ENCODE measurements at places on chromosomes 1 and 21.

DNA sequence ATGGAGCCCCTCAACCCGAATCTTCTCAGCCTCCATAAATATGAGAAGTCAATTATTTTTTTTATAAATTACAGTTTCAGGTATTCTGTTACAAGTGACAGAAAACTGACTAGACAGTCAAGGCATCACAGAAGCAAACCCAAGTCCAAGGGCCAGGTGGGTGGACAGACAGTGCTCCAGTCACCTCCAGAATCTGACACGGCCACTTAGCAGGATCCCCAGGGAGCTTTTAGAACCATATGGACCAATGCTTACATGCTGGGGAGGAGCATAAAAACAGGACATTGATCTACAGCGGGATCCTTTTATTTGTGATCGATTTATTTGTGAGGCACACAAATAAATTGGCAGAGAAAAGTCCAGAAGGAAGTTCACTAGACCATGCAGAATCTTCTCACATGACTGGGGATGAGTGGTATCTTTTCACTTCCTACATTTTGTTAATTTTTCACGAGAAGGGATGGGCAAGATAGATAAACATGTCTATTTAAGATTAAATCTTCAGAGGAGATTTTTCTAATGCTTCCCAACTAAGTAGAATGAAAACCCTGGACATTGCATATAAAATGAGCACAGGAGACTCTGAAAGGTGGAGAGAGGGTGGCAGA, 15.0 kb downstream of the ZNF496 start:
- H3K4me3 ChIP-seq = no peak overlapping the region
- H3K4me1 ChIP-seq = no peaks in the 10 kb centered on the region
- no peak for DNase-seq
- no peaks in the 10 kb centered on the region for H3K27me3 ChIP-seq
- H3K27ac ChIP-seq = no peak overlapping the region

DNA sequence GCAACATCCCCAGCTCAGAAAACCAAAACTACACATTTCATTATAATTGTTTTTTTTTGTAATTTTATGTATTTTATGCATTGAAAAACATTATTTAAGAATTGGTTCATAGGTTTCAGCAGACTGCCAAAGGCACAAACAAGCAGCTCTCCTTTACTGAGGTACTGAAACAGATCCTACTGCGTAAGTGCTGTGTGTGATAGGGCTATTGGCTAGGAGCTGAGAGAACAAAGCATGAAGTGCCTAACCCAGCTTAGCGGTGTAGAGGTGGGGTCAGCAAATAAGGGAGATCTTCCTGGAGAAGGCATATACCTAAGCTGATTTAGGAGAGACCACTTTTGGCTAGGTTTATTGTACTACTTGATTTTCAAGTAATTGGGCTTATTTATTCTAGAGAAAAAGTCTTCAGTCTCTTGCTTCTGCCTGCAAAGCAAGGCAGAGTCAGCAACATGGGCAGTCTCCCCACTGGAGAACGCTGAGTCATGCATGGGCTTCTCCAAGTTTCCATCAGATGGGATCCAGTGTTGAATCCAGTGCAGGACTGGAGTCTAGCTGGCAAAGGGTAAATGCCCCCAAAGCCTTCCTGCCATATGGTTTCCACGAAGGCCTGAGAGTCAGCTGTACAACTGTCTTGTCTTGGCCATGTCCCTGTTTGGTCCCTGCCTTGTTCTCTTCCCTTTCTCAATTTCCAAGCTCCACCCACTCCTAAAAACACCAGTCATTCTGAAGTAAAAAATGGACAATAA, 18.0 kb upstream of the YTHDF2 start:
- DNase-seq = no peak
- no peak overlapping the region for H3K4me3 ChIP-seq
- H3K27me3 ChIP-seq = no peaks in the 10 kb centered on the region
- no peak overlapping the region for H3K27ac ChIP-seq
- H3K4me1 ChIP-seq = no peaks in the 10 kb centered on the region

GRCh38 chr1:33916786-33917185, 52.9 kb downstream of the HMGB4 start:
- DNase-seq = no peak
- no peaks in the 10 kb centered on the region for H3K36me3 ChIP-seq
- H3K27ac ChIP-seq = no peak overlapping the region
- H3K4me1 ChIP-seq = no peaks in the 10 kb centered on the region

- DNase-seq = no peak
- no peaks in the 10 kb centered on the region for H3K36me3 ChIP-seq
- no peaks in the 10 kb centered on the region for H3K27me3 ChIP-seq
- no peak overlapping the region for H3K4me3 ChIP-seq
- no peak overlapping the region for H3K27ac ChIP-seq
- H3K4me1 ChIP-seq = no peaks in the 10 kb centered on the region
Observed at GRCh38 chr1:93033785-93034184, 45.3 kb upstream of the MTF2 start.

DNA sequence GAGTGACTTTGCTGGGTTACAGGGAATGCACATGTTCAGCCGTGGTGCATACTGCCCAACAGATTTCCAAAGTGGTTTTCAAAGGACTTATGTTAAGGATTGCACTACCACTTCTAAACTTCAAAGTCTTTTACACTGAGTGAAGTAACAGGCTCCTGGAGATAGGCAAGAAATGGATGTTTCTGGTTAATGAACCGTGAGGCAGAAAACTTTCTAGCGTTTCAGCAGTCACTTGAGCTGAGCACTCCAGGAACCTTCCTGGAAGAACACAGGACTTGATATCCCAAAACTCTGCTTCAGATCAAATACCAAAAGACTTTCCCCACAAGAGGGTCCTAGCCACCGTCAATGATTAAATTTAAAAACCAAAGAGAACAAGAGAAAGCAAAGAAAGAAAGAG, 74.3 kb upstream of the ATP1A1 start:
- no peak overlapping the region for H3K27ac ChIP-seq
- no peak for DNase-seq
- no peak overlapping the region for H3K4me3 ChIP-seq
- no peaks in the 10 kb centered on the region for H3K27me3 ChIP-seq
- H3K36me3 ChIP-seq = no peaks in the 10 kb centered on the region

- H3K4me1 ChIP-seq = no peaks in the 10 kb centered on the region
- DNase-seq = no peak
- H3K36me3 ChIP-seq = no peaks in the 10 kb centered on the region
- no peak overlapping the region for H3K27ac ChIP-seq
- H3K4me3 ChIP-seq = no peak overlapping the region
Observed at GRCh38 chr21:28541371-28542112, 451.1 kb downstream of the LTN1 start.

GRCh38 chr1:207191061-207191460, 87.0 kb downstream of the C4BPA start:
- DNase-seq = no peak
- H3K4me3 ChIP-seq = no peak overlapping the region
- H3K4me1 ChIP-seq = no peaks in the 10 kb centered on the region

- no peak overlapping the region for H3K4me3 ChIP-seq
- H3K27me3 ChIP-seq = peaks cover 12% of the 10 kb centered on the region
- H3K27ac ChIP-seq = no peak overlapping the region
- H3K36me3 ChIP-seq = no peaks in the 10 kb centered on the region
- no peaks in the 10 kb centered on the region for H3K4me1 ChIP-seq
Observed at GRCh38 chr21:34974162-34974981, 74.7 kb downstream of the RUNX1 start.

DNA sequence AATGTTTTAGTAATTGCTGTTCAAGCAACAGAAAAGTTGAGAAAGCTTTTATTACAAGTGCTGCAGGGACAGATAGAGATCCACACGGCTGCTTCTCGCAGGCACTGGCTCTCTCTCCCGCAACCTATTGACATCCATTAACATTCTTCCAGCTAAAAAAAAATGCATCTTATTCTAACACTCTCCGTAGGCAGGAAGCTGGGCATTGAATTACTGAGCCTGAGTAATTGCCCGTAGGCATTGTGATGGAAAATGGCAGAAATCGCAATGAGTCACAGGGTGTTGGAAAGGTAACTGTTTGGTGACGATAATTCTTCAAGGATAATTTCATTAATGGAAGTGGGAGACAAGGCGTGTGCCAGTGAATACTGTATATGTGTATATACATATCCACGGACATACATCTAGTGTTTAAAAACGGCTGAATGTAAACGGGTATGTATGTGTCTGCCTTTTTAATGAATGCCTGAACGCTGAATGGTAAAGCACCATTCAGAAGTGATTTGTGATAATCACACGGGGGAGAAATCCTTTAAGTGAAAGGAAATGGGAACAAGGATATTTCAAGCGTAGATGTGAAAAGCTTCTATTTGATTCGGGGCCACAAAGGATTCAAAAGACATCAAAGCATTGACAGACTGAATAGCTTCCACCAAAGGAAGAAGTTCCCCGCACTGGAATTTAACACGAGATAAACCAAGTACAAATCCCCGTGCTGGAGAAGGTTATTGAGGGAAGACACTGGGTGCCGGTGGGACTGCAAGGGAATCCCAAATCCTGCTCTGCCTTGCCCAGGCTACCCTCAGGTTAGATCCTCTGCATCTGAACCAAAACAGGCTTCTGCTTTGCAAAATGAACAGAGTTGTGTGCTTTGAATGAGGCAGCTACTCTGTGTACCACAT, 567.2 kb downstream of the NPHP4 start:
- peaks cover 60% of the 10 kb centered on the region for H3K27me3 ChIP-seq
- DNase-seq = no peak
- H3K27ac ChIP-seq = no peak overlapping the region
- no peaks in the 10 kb centered on the region for H3K36me3 ChIP-seq
- H3K4me1 ChIP-seq = peaks cover 31% of the 10 kb centered on the region

DNA sequence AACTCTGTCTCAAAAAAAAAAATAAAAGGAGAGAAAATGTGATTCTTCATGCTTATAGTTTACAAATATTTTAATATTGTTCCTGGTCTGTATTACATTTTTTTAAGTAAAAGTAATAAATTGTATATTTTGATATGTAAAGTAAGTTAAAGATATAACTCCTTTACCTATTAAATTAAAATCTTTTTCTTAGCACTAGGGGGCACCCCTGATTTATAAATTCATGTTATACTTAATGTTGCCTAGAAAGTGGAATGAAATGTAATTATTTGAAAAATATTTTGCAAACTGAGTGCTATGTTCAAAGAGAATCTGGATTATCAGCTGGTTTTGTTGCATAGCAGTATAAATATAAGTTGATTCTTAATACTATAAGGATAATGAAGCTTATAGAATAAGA, 49.2 kb downstream of the RALGPS2 start:
- H3K4me3 ChIP-seq = no peak overlapping the region
- H3K27me3 ChIP-seq = no peaks in the 10 kb centered on the region
- H3K4me1 ChIP-seq = peaks cover 8% of the 10 kb centered on the region
- H3K36me3 ChIP-seq = peaks cover 11% of the 10 kb centered on the region
